ENCODE measurements at places on chromosomes 2 and 18. TPM values are rescaled to one million over a fixed set of nuclear protein-coding genes. Genes with fewer than 3 reads are reported as not detected.

DNA sequence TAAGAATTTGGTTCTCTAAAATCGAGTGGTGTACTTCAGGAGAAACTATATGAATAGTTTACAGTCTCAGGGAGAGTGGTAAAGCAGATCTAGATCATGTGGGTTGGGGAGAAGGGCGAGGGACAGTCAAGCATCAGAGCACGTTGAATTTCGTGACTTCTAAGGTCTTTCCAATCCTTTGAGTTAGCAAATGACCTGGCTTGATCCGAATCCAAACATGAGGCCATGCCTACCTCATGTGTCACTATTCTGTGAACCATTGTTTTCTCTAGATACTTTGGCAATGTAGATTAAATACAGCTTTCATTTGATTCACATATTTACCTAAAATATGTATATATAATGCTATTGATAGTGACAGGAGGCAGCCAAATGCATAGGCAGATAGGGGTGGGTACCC, 674.9 kb downstream of the NYAP2 start:
- H3K4me3 ChIP-seq = no peak overlapping the region
- no peaks in the 10 kb centered on the region for H3K27me3 ChIP-seq
- H3K27ac ChIP-seq = no peak overlapping the region
- no peaks in the 10 kb centered on the region for H3K4me1 ChIP-seq

GRCh38 chr2:207341804-207342203, 176.1 kb upstream of the KLF7 start:
- no peak for DNase-seq
- H3K4me3 ChIP-seq = no peak overlapping the region
- H3K27ac ChIP-seq = no peak overlapping the region
- no peaks in the 10 kb centered on the region for H3K27me3 ChIP-seq
- peaks cover 19% of the 10 kb centered on the region for H3K4me1 ChIP-seq

- H3K27me3 ChIP-seq = no peaks in the 10 kb centered on the region
- no peak overlapping the region for H3K27ac ChIP-seq
- H3K4me3 ChIP-seq = no peak overlapping the region
- peaks cover 15% of the 10 kb centered on the region for H3K36me3 ChIP-seq
- DNase-seq = no peak
Observed at GRCh38 chr2:46966576-46966975, 51.0 kb upstream of the MCFD2 start.

DNA sequence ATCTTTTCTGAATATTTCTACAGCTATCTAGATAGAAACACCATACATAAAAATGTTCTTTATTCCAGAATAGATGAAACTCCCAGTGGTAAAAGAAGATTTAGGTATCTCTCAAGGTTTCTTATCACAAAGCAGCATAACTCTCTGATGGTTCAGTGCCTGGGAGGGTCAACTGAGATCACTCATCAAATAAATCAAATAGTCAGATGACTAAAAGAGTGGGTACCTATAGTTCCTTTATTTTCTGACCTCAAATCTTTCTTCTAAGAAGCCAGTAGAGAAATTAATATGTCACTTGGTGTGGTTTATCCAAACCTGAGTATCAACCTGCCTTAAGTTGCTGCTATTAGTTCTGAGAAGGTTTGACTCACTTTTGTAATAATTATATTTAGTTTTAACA, 120.9 kb downstream of the TMEFF2 start:
- H3K36me3 ChIP-seq = no peaks in the 10 kb centered on the region
- no peak overlapping the region for H3K27ac ChIP-seq
- no peak overlapping the region for H3K4me3 ChIP-seq
- peaks cover 15% of the 10 kb centered on the region for H3K4me1 ChIP-seq
- H3K27me3 ChIP-seq = no peaks in the 10 kb centered on the region

GRCh38 chr2:129734343-129735034, 245.0 kb upstream of the RAB6C start:
- no peak overlapping the region for H3K4me3 ChIP-seq
- H3K36me3 ChIP-seq = no peaks in the 10 kb centered on the region
- no peak overlapping the region for H3K27ac ChIP-seq
- H3K4me1 ChIP-seq = no peaks in the 10 kb centered on the region

DNA sequence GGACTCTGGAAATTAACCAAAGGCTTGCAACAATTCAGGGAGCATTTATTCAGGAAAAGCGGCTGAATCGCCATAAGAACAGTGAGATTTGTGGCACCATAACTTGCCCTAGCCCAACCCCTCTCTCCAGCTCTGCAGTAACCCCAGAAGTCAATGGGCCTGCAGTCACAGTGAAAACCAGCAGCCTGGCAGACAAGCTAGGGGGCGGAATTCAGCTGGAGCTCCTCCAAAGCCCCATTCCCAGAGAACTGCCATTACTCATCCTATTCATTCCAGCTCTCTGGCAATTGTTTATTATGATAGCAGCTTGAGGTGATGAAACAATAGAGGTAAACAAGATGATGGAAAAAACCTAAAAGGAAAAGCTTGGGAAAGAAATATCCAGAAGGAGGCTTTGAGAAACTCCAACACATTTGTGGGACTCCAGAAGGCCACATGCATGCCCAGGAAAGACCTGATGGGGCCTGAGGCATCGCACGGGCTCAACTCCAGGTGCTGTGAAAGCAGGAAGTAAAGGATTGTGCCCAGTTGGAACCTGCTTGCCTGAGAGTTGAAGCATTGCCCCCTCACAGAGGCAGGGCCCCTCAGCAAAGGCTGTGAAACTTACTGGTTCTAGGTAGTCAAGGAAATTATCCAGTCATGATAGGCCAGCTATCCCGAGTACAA, 126.7 kb downstream of the TWIST2 start:
- H3K27me3 ChIP-seq = peaks cover 21% of the 10 kb centered on the region
- no peaks in the 10 kb centered on the region for H3K4me1 ChIP-seq
- H3K27ac ChIP-seq = no peak overlapping the region
- peaks cover 2% of the 10 kb centered on the region for H3K36me3 ChIP-seq
- no peak for DNase-seq
- H3K4me3 ChIP-seq = no peak overlapping the region

DNA sequence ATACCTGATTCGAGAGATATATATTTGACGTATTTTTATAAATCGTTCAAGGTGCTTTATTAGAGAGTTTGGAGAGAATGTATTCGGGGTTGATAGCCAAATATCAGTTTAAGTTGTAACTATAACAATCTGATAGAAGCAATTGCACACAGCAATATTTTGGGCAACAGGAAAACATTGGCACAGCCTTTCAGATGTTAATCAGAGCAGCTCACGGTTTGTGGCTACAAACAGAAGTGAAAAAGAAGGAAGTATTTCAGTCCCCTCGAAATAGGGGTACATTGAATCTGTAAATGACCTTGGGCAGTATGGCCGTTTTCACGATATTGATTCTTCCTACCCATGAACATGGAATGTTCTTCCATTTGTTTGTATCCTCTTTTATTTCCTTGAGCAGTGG, 20.6 kb downstream of the SERPINB10 start:
- H3K27ac ChIP-seq = no peak overlapping the region
- H3K4me1 ChIP-seq = no peaks in the 10 kb centered on the region
- H3K27me3 ChIP-seq = peaks cover 21% of the 10 kb centered on the region
- no peak for DNase-seq

- H3K36me3 ChIP-seq = peaks cover 4% of the 10 kb centered on the region
- H3K27me3 ChIP-seq = peaks cover 2% of the 10 kb centered on the region
Observed at GRCh38 chr2:191385416-191386160, 140.4 kb downstream of the MYO1B start.

- no peak overlapping the region for H3K27ac ChIP-seq
- H3K4me1 ChIP-seq = no peaks in the 10 kb centered on the region
- no peak for DNase-seq
- H3K36me3 ChIP-seq = no peaks in the 10 kb centered on the region
- no peak overlapping the region for H3K4me3 ChIP-seq
- peaks cover 4% of the 10 kb centered on the region for H3K27me3 ChIP-seq
Observed at GRCh38 chr2:127193164-127193966, 26.7 kb downstream of the CYP27C1 start.

GRCh38 chr2:209525834-209526281, 102.0 kb downstream of the MAP2 start:
- H3K4me3 ChIP-seq = peak overlapping the region; percentile 7
- no peaks in the 10 kb centered on the region for H3K36me3 ChIP-seq
- H3K27ac ChIP-seq = no peak overlapping the region
- DNase-seq = no peak
- H3K4me1 ChIP-seq = peaks cover 21% of the 10 kb centered on the region
- no peaks in the 10 kb centered on the region for H3K27me3 ChIP-seq

NYAP2 gene
- not detected for total RNA-seq

UGT1A9 gene
- total RNA-seq = not detected

GKN2 gene
- not detected for total RNA-seq

SCYGR4 gene
- total RNA-seq = not detected

KCNF1 gene
- not detected for total RNA-seq

L3MBTL4 gene
- 0.11 TPM for total RNA-seq

FBLN7 gene
- 40.5 TPM for total RNA-seq

CD28 gene
- total RNA-seq = 175 TPM

LDLRAD4 gene
- 32.2 TPM for total RNA-seq
